ENCODE measurements at places on chromosomes 3 and 15.

GRCh38 chr15:83282776-83283137, 1.7 kb downstream of the BNC1 start:
- no peak for DNase-seq

- peak; percentile 11 for DNase-seq
These were observed 1.4 kb downstream of the CACNA2D3 start for GRCh38 chr3:54123776-54124196.

DNA sequence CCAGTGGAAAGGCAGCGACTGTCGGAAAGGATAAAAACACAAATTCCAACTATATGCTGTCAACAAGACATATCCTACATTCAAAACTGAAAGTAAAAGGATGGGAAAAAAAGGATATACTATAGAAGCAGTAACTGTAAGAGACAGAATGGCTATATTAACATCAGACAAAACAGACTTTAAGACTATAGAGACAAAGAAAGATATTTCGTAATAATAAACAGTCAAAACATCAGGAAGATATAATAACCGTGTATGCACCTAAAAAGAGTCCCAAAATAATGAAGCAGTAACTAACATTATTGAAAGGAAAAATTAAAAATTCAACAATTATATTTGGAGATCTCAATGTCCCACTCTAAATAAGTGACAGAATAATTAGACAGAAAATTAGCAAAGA, 48.2 kb downstream of the ZNF148 start:
- no peak for DNase-seq

DNA sequence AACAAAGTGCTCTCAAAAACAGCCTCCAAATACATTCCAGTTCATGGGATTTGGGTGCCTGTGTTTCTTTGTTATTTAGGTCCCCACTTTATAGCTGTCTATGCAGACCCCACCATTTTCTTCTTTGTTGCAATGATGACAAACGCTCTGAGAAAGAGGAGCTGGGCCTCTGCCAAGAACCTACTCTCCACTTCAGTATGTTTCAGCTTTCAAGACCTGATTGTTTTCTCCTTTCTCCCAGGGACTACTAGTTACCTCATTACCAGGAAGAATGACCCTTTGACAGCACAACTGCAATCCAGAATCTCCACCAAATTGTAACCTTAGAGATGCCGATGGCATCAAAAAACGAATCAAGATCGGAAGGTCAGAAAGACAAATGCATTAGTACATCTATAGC, 236.8 kb downstream of the MEIS2 start:
- peak; percentile 15 for DNase-seq

GRCh38 chr15:101178479-101178878, 73.4 kb downstream of the CHSY1 start:
- no peak for DNase-seq

DNA sequence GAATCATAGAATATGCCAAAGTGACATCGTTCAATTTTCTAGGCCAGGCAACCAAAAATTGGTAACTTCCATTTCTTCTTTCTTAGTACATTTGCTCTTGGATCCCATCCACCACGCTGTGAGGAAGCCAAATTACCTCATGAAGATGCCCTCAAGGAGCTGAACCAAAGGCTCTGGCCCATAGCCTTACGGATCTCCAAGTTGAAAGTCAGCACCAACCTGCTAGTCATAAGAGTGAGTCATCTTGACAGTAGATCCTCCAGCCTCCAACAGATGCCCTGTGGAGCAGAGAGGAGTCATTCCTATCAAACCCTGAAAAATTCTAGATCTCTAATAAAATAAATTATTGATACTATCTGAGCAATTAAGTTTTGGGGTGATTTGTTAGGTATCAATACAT, 322.5 kb upstream of the COL8A1 start:
- peak; percentile 52 for DNase-seq

GRCh38 chr3:46670000-46670890, 23.2 kb downstream of the ALS2CL start:
- DNase-seq, result no peak

DNA sequence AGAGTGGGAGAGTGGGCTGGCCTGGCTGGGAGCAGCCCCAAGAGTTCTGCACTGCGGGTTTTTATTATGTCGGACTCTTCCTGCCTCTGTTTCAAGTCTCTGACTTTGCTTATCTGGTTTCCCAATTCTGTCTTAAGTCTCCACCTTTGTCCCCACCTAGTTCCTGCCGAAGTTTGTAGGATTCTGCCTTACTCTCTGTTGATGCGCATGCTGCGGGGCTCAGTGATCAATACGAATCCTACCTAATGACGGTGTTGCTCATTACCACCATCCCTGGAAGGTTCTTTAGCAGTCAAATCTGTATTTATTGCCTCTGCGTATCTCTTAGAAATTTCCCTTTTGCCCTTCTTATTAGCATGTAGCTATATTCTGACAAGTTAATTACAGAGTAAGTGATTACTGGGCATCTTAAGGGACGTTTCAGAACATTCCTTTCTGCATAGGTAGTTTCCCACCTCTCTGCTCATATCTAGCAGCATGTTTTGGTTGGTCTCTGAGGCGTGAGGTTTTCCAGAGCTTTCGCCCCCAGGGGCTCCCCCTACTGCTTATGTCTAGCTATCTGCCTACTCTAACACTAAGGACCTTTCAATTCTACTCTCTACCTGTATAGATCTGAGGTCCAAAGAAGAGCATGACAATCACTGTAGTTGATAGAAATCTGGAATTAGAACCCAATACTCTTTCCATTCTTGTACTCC, 236.0 kb upstream of the EIF1B start:
- no peak for DNase-seq

DNA sequence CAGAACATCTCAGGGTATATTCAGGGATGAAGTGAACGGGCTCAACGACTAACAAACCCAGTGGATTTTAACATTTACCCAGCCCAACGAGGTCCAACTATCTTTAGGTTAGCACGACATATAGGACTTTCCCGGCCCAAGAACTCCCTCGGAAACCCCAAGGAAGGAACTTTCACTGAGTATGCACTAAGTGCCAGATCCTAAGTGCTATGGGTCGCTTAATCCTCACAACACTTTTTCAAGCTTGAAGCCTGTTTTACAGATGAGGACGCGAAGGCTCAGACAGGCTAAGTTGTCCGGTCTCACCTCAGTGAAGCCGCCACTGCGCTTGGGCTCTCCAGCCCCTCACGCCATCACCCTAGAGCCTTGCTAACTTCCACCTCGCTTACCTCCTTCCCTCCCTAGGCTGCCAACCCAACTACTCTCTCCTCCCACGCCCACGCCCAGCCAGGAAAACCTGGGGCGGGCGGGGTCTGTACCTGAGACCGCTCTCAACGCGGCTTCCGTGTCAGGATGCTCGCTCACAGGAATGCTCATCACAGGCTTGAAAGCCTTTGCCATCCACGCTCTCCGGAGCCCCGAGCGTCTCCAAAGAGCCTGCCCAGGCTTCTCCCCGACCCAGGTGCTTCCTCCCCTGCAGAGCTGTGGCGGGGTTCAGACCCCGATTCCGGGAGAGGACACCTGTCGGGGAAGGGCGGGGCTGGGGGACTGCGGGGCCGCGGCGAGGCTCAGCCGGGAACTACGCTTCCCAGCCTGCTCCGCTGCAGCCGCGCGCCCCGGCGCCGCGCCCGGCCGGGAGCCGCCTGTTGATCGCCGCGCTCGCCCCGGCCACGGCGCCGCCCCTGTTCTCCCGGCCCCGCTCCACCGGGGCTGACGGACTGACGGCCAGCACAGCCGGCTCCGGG, at the start of gene TMOD2:
Gene TMOD2 (plus strand): TSS at position 806 of the 905 bp plus-strand sequence. CDS start 14,845 bp downstream, outside the sequence.
- DNase-seq, result peak; percentile 39

DNA sequence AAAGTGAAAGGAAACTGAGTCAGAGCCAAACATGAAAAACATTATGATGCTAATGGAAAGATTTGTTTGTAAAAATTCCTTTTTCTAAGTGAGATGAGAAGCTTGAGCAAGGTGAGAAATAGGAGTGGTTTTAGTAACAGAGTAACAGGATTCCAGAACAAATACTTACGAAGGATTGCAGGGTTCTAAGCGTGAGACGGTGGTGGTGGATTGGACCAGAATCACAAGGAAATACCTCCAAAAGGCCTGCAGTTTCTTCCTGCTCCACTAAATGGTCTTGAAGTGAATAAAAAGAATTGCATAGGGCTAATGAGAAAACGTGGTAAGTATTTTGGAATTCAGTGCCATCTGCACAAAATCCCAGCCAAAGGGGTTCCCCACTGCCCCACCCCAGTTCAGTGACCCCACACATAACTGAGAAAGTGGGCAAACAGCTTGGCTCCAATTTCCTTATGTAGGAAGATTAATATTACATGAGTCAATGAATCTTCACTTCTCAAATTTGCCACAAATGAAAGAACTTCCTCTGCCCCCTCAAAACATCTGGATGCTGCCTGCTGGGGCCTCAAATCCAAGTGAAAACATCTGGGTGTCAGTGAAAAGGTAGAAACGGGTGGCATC, 283.8 kb upstream of the NR2F2 start:
- peak; percentile 48 for DNase-seq

DNA sequence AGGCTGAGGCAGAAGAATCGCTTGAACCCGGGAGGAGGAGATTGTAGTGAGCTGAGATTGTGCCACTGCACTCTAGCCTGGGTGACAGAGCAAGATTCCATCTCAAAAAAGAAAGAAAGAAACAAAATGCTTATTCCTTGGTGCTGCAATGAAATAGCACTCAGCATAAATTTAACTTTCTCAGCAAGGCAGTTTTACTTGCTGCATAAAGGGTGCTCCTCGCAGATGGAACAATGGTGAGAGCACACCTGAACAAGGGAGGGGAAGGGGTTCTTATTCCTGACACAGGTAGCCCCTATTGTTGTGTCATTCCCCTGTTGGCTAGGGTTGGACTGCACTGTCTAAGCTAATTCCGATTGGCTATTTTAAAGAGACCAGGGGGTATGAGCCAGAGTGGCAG, 17.1 kb downstream of the PAK2 start:
- no peak for DNase-seq

- DNase-seq, result no peak
These were observed 42.3 kb downstream of the PSMD6 start for GRCh38 chr3:63980830-63981498.

GRCh38 chr3:105139881-105140560, 226.7 kb upstream of the ALCAM start:
- no peak for DNase-seq

DNA sequence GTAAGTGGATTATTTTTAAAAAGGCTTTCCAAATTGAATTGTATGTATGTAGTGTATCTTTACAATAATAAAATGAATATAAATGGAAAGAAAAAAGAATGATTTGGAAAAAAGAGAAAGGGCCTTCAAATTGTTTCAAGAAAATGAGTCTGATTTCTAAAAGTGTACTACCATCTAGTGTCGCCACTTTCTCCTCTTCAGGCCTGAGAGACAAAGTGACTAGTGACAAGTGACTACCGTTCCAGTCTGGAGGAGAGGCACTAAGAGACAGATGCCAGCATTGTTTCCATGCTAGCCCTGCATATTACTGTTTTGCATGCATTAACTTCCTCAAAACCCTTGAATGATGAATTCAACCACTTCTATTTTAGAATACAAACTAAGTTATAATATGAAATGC, 39.3 kb downstream of the P3H2 start:
- DNase-seq, result no peak

- DNase-seq, result no peak
These were observed 116.1 kb downstream of the NTRK3 start for GRCh38 chr15:88140398-88140797.

DNA sequence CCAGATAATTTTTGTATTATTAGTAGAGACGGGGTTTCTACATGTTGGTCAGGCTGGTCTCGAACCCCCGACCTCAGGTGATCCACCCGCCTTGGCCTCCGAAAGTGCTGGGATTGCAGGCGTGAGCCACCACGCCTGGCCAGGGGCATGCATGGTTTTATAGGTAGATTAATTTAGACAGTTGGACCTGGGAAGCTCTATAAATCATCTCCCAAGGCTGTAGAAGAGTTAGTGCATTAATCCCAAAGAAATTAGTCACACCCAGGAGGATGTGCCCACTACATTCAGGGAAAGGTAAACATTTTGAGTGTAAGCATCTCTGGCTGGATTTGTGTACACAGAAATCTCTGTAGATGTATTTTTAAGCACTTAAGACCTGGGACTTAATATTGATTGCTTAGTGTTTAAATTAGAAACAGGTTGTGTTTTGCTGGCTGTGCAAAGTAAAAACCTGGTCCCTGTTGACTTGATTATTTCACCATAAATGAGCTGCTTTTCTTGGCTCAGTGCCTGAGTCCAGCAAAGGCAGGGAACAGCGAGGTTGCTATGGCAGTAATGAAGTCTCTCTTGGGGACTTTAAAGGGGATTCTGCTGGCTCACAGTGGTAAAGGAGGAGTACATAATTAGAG, 19.2 kb downstream of the EXOSC7 start:
- DNase-seq, result peak; percentile 78

DNA sequence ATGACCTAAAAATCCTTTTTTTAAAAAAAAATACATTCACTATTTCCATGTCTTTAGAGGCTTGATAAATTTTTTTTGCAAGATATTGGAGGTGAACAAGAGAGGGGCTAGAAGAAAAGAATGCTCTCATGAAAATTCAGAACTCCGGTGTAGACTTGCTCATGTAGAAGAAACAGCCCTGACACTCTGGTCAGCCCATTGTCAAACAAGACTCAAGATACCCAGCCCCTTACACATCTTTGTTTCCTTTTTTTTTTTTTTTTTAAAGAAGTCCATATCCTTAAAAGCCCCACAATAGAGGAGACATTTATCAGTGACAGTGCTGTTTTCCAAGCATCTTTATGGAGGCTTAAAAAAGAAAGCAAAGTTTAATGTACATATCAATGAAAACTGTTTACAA, 196.8 kb upstream of the RORA start:
- DNase-seq, result no peak
